Omental fat pad (tissue), 4 donors: ENCODE measurements at places on chromosomes 7 and 10.

- no peak for DNase-seq
Measured at GRCh38 chr7:113582471-113582870, 336.3 kb downstream of the PPP1R3A start.

DNA sequence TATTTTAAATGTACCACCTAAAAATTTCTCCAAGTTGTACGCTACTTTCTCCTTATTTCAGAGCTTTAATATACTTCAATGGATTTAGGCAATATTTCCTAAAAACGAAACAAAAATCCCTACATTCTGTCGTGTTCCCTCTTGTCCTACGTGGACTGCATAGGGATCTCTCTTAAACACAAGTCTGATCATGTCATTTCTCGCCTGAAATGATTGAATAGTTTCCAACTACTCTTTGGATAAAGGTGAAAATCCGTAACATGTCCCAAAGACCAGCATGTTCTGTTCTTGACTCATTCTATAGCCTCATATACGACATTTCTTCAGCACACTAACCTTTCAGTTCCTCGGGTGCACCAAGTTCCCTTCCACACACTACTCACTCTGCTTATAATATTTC is 17.7 kb upstream of the TPK1 start:
- no peak for DNase-seq

DNA sequence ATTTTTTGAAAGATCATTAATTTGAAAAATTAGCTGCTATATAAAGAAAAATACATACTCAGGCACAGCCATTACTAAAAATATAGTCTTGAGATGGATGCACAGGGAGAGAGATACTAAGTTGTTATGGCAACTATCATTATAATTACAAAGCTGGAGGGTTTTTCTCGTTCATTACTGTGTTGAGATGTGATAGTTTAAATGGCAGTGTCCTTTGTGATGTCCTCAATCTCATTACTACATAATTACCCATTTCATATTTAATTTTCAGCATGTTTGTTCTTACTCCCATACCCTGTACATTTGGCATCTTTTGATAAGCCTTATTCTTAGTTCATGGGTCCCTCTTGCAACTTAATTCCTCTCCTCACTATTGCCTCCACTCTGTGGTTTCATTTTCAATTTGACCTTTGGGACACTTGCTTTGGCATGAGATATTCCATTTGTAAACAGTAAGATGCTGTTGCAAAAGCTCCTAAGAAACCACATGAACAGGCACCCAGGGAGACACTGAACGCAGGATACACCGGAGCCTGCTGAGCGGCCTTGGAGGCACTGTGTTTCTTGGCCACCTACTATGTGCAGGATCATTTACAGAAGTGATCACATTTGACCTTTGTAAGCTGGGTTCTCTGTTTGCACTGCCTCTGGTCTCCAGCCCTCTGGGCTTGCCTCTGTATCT is 4.8 kb upstream of the CPXM2 start:
- DNase-seq: no peak

DNA sequence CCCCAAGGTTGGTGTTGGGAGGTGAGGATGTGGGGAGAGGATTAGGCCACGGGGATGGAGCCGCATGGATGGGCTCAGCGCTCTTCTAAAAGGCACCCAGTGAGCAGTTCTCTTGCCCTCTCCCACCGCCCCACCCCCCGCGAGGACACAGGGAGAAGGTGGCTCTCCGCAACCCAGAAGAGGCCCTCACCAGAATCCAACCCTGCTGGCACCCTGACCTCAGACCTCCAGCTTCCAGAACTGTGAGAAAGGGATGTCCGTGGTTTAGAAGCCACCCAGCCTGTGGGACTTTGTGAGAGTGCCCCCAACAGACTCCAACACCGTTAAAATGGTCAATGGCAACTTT is 242.8 kb upstream of the PPP2R2D start:
- DNase-seq: no peak

DNA sequence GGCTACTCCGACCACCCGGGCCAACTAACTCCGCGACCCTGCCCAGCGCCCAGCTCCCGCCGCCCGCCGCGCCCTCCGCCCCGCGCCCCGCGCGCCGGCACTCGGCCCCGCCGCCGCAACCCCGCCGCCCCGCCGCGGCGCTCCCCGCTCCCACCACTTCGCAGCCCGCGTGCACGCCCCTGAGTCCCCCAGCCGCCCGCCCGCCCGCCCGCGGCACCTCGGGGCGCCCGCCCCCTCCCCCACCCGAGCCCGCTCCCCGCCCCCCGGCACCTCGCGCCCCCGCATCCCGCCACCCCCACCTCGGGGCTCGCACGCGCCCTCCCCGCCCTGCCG is 598 bp downstream of the JAZF1 start:
- no peak for DNase-seq

DNA sequence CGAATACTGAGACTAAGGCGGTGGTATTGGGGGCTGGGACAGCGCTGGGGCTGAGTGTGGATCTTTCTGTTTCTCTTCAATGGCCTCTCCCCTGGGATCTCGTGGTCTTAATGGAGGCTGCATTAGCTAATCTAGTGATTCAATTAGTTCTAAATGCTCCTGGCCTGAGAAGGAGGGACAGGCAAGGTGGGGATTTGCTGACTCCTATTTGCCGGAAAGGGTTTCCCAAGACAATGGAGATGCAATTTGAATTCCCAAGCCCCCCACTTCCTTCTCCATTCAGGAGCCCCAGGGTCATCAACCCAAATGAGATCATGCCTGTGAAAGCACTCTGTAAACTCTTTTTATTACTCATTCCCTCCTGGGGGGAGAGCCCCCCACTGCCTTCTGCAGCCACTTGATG is 111.7 kb upstream of the PLXNA4 start:
- DNase-seq: no peak

DNA sequence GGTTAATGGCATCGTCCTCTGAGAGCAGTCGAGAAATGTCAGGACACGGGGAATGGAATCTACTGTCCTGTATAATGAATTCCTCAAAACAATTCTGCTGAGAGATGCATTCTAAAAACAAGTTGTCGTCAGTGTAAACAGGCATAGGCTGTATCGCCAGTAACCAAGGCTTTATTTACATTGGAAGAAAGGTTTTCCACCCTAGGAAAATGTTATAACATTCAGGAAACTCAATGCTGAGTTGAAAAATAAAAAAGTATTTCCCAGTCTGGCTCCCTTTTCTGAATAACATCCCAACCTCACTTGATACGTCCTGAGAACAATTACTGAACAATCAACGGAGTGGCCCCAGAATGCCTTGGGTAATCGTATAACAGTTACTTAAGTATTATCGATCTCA is 79.6 kb upstream of the UCN3 start:
- DNase-seq: no peak

DNA sequence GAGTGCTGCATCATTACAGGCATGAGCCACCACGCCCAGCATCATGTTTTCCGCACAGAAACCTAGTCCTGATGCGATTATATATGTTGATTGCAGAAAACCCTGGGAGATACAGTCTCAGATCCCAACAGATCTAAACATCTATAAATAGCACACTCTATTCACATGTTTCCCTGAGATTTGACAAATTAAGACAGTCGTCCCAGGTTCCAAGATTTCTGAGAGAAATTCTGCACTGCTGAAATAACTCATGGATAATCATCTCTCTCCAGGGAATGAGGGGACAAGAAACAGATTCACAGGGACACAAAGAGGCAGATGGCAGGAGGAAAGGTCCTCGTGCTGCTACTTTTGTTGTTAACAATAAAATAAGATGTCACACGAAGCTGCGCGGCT is 393.1 kb upstream of the CELF2 start:
- DNase-seq: no peak

DNA sequence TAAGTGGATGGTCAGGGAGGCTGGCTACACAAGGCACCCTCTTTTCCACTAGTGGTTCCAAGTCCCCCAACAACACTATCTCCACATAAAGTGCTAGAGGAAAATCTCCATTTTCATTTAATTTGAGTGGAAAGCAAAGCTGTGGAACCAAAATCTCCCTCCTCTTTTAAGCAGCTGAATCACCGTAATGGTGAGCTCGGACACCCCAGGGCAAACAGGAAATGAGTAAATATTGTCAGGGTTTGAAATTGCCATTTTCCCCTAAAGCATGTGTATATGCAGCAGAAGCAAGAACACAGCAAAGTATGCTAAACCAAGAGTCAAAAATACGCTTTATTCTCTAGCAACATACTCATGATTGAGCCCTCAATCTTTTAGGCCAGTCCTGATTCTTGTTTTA is 143.7 kb downstream of the GPAM start:
- no peak for DNase-seq

DNA sequence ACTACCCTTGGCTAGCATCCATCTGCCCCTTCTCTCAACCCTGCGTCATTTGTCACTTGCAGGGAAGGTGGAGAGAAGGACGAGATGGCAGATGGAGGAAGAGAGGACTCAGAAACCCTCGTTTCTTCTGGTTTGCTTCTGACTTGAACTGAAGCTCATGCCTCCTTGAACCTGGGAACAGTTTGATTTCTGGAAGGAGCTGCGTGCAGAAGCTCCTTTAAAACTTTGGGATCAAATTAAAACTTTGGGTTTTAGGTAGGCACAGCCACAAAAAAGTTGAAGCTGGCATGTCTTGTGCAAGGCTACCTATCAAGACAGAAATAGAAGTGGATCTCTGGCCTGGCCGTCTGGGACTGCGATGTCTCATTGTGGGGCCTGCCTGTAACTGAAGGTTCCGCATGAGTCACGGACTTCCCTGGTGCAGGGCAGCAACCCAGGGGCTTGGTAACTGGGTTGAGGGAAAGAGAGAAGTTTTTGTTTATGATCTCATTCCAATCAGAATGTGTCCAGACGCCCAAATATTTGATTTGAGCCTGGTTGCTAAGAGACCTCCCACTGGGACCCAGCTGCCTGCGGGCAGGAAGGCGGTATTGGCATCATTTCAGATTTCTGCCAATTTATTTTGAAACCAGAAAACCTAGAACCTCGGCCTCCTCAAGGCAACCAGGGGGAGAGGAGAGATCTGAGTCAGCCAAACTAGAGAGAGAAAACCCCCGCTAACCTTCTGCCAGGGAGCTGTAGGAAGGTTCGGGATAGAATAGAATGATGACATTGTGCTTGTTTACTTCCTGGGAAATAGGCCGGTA is 15.8 kb upstream of the CAMK1D start:
- DNase-seq: peak; percentile 57

- DNase-seq: no peak
Measured at GRCh38 chr7:107228291-107228690, 59.5 kb downstream of the HBP1 start.

- DNase-seq: no peak
Measured at GRCh38 chr10:42454313-42454712, 184.1 kb downstream of the ZNF33B start.

DNA sequence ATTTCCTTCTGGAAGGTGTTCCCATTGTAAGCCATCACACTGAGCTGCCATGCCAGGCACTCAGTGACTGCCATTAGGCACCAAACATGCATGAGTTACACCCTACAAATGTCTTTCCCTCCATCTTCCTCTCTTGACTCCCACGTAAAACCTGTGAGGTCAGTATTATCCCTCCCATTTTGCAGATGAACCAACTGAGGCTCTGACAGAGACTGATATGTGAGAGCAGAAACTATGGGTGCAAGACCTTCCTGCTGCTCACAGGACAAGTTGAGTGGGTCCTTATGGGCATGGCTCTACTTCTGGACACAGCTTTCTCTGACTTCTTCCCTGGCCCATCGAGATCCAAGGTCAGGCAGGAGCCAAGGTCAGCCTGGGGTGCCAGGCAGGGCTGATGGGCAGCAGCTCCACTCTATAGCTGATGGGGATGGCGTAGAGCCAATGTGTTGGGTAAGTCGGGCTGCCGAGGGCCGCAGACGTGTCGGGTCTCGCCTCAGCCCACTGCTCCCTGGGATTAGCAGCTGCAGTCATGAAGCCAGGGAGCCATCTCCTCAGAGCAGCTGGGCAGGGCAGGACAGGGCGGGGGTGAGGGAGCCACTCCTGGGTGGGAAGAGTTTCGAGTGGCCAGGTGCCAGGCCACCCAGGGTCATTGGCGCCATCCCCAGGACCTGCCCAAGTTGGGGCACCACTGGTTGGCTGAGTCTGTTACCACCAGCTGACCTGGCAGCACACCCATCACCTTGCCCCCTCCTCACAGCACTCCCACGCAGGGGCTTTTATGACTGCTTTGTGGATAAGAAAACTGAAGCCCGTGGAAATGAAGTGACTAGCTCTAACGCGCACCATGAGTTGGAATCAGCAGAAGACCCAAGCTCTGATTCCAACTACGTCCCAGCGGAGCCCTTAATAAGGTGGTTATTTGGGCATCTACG is 117.8 kb upstream of the ZMIZ1 start:
- DNase-seq: no peak

DNA sequence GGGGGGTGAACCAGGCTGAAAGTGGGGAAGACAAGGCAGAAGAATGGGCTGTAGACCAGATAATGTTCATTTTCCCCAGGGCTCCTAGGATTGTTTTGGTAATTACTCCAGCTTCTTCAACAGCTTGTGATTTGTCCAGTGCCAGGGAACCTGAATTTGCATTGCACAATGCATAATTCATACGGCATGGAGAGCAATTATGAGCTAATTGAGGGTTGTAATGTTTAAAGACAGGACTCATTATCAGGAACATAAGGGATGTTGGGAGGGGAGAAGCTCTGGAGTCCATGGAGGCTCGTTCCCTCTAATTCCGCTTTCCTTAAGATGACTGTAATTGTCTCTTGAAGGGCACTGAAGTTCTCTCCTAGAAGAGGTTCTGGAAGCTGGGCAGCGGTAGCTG is 405.0 kb upstream of the ZMIZ1 start:
- no peak for DNase-seq

GRCh38 chr10:11178606-11179515 is 161.2 kb downstream of the CELF2 start:
- DNase-seq: no peak

GRCh38 chr7:84792231-84792893 is 394.5 kb downstream of the SEMA3D start:
- no peak for DNase-seq

DNA sequence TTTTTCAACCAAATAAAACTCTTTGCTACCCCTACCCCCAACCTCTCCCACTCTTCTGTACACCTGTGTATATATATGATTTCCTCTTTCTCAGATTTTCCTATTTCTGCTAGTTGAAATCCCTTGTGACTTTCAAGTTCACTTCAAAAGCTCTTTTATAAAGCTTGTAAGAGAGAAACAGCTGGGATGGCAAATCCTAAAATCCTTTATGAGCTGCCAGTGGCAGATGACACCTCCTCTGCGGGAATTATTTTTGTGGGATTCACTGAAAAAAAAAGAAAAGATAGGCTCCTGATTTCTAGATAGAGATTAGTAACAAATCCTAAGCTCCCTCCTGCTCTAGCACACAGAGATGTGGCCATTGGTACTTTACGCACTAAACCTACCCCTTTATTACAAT is 92.9 kb downstream of the AHR start:
- DNase-seq: no peak

GRCh38 chr10:103814626-103815370 is 40.6 kb downstream of the SH3PXD2A start:
- no peak for DNase-seq

GRCh38 chr7:147570390-147570789 is 1020.2 kb upstream of the C7orf33 start:
- DNase-seq: no peak

GRCh38 chr7:133699386-133699785 is 427.8 kb upstream of the LRGUK start:
- no peak for DNase-seq
